ENCODE measurements at places on chromosomes 4 and X.

DNA sequence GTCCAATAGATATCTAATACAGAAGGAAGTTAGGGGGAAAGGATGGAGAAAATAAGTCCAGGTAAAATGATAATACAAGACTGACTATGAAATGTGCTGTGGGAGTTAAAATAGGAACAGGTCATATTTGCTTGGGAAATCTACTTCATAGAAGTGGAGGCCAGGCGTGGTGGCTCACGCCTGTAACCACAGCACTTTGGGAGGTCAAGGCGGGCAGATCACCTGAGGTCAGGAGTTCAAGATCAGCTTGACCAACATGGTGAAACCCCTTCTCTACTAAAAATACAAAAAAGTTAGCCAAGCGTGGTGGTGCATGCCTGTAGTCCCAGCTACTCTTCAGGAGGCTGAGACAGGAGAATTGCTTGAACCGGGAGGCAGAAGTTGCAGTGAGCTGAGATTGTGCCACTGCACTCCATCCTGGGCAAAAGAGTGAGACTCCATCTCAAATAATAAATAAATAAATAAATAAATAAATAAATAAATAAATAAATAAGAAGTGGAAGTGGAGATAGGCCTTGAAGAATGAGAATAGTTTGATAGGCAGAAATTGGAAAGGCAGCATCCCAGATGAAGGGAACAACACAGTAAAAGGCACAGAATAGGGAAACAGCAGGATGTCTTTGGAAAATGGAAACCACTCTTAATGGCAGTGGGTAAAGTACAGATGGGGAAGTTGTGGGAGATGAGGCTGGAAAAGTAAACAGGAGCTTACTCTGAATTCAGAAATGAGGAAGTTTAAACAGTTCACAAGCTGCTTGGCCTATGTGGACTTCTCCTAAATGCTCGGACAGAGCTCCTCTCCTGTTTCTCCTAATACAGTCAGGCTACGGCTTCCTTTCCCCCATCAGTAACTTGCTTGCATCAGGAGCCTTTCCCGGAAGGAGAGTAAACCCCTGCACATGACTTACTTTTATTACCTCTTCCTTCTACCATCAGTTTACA lies 15.1 kb upstream of the GK start:
- DNase-seq: no peak

DNA sequence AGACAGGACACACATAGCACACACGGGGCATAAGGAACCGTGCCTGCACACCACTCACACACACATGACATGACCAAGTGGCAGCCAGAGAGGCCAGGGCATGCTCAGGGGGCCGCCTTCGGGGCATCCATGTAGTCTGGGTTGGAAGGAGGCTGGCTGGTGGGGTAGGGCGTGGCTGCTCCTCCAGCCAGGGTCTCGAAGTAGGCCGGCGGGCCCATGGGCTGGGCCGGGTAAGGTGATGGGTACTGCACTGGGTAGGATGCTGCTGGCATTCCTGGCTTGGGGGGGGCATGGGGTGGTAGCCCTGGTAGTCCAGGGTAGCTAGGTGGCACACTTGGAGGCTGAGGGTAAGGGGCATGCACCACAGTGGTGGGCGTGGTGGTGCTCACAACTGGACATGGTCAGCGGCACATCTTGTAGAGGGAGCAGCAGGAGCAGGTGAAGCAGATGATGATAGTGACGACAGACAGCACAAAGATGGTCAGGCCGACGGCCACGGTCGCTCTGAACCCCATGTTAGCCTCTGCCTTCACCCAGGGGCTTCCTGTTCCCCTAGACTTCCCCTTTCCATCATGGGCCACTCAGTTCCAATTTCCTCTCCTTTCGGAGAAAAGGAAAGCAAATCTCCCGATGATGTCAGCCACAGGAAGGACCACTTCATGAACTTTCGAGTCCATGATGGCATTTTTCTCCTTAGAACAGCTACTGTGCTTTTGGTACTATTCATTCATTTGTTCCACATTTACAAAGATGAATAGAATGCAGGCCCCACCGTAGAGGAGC lies 10.9 kb upstream of the DDX3X start:
- DNase-seq: no peak

GRCh38 chrX:39822133-39822748 lies 275.5 kb downstream of the BCOR start:
- no peak for DNase-seq

DNA sequence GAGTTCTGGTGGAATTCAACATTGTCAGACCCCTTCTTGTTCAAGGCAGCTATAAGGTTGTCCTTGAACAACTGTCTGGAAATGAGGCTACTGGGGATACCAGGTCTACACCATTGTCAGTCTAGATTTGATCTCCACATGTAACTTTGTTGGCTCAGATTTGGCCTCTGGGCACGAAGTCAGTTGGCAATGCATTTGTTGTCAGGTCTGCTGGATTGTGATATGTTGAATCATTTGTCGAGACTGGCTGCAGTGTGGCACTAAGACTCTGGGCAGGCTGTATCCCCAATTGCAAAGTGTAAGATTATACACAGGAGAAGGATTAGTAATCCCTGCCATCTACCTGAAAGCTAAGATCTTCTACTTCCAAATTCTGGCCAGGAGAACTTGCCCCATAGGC lies 26.5 kb downstream of the ZNF81 start:
- no peak for DNase-seq

GRCh38 chrX:136395271-136395670 lies 92.5 kb upstream of the BRS3 start:
- no peak for DNase-seq

DNA sequence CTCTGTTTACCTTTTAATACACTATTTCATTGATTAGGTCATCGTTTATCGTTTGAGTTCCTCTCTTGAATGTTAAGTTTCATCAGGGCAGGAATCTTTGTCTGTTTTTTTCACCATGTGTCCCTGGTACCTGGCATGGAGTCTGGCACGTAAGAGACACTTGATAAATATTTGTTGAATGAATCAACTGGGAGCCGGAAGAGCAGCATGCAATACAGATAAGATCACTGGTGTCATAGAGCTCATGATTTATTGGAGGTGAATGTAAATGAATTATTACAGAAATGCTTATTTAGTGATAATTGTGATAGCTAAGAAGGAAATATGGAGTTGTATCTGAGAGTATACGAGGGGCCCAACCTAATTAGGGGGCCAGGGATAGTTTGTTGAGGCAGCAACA lies 62.8 kb downstream of the UCHL1 start:
- no peak for DNase-seq

- DNase-seq: peak; percentile 10
Measured at GRCh38 chrX:13791559-13791958, 25.3 kb downstream of the GPM6B start.

DNA sequence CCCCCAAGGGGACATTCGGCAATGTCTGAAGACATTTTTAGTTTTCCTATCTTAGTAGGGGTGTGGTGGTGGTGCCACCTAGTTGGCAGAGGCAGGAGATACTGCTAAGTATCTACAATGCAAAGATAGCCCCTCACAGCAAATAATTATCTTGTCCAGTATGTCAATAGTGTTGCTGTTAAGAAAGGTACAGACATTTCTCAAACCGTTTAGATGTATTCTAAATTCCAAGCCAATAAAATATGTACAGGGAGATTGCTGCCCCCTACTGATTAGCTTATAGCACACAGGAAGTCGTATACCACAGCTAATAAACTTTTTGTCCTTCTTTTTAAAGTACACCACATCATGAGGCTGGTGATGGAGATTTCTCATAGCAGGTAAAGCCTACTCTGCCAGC lies 260.5 kb downstream of the TMA16 start:
- no peak for DNase-seq

- no peak for DNase-seq
Measured at GRCh38 chr4:5632571-5632970, 75.8 kb downstream of the EVC2 start.

DNA sequence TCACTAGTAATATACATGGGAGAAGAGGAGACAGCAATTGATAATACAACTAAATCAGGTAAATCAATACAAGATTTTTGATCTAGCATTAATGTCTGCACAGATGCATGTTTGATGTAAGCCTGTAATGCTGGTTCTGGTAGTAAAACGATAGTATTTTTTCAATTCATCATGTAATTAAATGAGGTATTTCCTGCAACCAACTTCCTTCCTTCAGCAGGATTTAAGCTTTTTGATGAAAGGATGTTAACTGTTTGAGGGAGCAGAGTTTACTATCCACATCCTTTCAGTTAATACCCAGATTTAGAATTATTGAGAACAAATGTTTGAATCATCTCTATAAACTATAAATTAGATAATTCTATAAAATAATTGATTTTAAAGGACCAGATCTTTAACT lies 31.4 kb upstream of the NFKB1 start:
- no peak for DNase-seq

DNA sequence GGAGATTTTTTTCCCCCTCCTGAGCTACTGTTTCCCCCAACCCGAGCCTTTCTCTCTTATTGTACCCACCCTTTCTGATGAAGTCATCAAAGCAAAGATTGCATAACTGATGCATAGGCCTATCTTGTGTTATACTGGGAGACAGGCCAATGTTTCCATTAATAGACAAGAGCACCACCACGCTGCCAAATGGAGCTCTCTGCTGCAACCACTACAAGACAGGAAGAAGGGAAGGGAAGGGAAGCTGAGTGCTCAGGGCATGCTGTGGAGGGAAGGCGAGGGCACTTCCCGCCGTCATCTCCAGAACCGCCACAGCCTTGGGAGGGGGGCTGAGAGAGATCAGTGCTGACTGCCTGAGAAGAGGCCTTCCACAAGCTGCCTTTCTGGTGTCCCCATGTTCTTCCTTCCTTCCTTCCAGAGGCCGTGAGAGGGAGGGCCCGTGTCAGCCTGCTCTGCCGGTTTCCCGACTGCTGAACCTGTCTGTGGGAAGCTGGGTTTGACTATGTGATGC lies 75.0 kb downstream of the MGST2 start:
- peak; percentile 68 for DNase-seq

DNA sequence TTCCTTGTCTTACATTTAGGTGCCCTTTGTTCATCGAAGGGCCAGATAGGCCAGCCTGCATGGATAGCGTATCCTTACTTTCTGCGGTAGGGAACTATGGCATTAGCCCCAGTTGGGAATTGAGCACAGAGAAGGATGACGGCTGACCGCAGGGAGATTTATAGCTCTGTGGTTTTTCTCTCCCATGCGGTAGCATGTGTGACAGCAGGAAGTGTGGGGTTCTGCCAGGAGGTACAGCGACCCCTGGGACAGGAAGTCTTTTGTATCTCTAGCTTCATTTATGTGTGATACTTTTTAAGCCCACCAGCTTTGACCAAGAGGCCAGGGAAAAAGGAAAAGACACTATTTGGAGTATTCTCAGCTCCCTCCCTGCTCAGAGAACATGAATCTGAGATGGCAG lies 33.1 kb downstream of the GAB3 start:
- DNase-seq: no peak

- no peak for DNase-seq
Measured at GRCh38 chr4:93831716-93832496, 3.4 kb downstream of the ATOH1 start.

DNA sequence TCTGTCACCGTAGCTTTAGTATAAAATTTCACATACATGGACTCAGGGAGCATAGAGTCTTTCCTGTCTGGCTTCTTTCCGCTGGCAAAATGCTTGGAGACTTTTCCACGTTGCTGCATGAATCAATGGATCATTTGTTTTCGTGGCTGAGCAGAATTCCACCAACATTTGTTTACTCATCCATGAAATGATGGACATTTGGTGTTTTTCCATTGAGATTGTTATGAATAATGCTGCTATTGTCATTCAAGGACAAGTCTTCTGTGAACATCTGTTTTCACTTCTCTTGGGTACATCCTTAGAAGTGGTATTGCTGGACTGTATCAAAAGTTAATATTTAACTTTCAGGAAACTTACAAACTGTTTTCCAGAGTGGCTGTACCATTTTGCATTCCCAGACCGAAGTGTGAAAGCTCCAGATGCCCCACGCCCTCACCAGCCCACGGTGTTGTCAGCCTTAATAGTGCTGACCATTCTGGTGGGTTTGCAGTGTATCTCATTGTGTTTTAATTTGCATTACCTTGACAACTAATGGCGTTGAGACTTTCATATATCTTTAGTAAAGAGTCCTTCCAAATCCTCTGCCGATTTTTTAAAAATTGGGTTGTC lies 5.8 kb upstream of the TMEM271 start:
- DNase-seq: no peak

DNA sequence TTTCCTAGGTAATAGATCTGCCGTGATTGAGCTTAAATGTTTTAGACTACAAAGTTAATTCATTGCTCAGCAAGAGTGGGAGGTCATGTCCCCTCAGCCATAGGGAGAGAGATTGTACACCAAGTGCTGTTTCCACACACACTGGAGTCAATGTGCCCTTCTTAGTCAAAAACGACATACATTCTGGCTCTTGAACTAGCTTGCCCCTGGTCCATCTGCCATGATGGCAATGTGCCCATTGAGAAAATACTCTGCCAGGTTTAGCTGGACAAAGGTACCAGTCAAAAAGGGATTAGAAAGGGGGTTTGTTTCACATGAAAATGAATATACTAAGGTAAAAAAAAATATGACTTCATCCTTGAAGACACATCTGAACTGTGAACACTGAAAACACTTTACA lies 377.1 kb upstream of the ADGRL3 start:
- DNase-seq: no peak

GRCh38 chr4:54784161-54784671 lies 126.5 kb downstream of the KIT start:
- DNase-seq: peak; percentile 53

- DNase-seq: no peak
Measured at GRCh38 chr4:80948995-80949394, 81.5 kb upstream of the BMP3 start.

- DNase-seq: no peak
Measured at GRCh38 chr4:48133669-48134068, 381 bp downstream of the TXK start.

- DNase-seq: no peak
Measured at GRCh38 chr4:3227878-3228675, 20.9 kb upstream of the MSANTD1 start.

GRCh38 chr4:140654495-140654814 lies 85.7 kb upstream of the UCP1 start:
- no peak for DNase-seq

GRCh38 chr4:35325908-35326453 lies 918.3 kb downstream of the ARAP2 start:
- DNase-seq: no peak

DNA sequence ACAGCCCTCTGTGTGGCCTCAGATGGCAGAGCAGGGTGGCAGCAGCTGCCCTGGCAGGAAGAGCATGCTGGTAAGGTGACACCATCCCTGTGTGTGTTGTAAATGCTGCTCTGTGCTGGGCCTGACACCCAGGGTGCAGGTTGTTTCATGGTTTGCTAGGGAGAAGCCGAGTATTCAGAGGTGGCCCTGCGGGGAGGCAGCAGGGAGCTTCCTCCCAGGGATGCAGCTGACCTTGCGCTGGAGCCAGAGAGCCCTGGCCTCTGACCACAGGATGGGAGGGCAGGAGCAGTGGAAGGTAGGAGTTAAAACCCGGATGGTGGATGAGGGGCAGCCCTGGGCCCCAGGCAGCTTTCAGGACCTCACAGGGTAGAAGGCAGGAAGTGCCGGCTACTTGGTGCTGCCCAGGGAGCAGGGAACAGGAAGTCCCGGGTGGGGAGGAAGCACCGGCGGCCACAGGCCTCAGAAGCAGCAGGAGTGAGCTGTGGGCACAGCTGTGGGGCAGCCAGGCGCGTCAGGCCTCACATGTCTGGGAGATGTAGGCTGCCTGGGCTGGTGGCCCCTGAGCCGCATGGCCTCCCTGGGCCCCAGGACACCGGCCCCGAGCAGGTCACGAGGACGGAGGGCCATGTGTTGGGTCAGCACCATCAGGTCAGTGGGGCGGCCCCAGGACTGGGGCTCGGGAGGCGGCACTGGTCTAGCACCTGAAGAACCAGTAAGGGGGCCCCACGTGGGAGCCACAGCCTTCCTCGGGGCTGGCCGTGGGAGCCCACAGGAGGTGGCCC lies 19.1 kb downstream of the SH3BP2 start:
- DNase-seq: peak; percentile 42
